ENCODE measurements at places on chromosomes 4 and X. TPM values are rescaled to one million over a fixed set of nuclear protein-coding genes. Genes with fewer than 3 reads are reported as not detected.
A peak's percentile ranks its signal among the peaks of the same experiment; 100 is the strongest.

GRCh38 chr4:39134683-39135306 lies 47.5 kb upstream of the WDR19 start:
- no peak for DNase-seq

DNA sequence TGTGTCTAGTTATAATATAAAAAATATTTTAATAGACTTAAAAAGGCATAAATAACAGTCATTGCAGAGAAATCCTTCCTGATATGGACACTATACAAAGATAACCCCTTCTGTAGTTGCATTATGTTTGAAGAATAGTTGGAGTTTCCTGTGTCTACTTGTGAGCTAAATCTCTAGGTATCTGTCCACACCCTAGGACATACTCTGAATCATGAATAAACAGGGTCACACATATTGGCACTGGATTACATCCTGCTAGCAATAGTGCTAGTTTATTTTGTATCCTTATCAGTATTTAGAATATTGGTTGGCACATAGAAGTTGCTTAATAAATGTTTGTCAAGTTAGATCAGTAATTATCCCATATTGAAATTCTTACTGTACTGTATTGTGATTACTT lies 173.9 kb downstream of the GRXCR1 start:
- DNase-seq, result no peak

SMAD1 gene
- 24.6 TPM for total RNA-seq

DNA sequence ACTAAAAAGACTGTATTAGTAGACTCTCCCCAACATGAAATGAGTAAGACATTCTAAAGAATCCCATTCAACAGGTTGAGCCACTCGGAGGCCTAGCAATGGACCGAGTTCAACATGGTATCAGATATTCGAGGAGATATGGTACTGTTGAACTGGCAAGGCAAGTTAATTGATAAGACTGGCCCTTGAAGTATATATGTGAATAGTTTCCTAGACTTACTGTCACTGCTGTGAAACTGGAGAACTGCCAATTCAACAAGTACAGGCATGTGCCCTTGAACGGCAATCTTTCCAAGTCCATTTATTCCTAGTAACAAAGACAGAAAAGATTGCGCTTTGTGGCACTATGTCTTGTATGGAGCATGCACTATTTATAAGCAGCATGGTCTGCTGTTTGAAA lies 24.4 kb downstream of the FAT1 start:
- peak; percentile 80 for DNase-seq

- no peak for DNase-seq
Measured at GRCh38 chrX:52280812-52281211, 88.0 kb upstream of the XAGE2 start.

DNA sequence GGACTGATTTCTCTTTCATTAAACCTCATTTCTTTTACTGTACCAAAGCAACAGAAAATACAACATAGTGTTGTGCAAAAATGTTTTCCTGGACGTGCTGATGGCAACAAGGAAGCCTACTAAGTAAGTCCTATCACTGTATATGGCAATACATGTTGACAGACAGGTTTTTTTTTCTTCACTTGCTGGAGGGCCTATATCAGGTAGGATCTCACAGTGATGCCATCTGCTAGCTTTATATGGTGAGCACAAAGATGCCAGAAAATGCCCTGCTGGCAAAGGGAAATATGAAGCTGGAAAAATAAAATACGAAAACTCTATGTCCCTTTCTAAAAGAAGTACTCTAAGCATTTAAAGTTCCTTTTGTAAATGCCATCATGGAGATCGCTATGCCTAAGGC lies 119.0 kb upstream of the PDLIM3 start:
- DNase-seq, result no peak

DNA sequence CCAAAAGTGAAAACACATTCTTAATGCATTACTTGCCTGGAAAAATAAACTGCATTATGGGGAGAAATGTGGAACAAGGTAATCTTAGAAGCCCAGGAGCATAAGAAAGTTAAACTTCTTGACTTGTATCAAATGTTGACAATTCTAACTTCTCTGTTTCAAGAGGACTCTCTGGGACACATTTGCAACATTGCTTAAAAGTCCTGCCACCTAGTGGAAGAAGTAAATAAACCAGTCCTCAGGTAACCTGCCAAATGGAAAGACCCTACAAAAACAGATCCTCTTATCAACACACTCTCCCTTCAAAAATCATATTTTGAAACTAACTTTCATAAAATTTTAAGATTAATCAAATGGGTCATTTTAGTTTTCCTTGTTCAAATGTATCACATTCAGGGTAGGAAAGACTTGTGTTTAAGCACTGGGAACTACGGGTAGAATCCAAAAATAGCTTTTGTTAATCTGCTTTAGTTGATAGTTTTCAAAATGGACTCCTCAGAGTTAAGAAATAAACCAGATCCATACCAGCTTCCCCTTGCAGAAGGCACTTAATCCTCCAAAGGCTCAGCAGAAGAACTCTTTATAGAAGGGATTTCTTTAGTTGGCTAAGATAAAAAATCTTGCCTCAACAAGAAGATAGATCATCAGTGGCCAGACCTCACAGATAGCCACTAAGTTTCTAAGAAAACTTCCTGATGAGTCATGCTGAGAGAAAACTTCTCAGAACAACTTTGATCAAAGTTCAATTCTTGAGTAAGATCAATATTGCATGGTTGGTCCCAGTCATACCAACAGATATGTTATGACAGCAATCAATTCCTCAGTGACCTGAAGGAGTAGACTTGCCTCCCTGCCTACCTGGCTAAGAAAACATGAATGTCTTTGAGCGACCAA lies 141.7 kb downstream of the HHIP start:
- peak; percentile 62 for DNase-seq

DNA sequence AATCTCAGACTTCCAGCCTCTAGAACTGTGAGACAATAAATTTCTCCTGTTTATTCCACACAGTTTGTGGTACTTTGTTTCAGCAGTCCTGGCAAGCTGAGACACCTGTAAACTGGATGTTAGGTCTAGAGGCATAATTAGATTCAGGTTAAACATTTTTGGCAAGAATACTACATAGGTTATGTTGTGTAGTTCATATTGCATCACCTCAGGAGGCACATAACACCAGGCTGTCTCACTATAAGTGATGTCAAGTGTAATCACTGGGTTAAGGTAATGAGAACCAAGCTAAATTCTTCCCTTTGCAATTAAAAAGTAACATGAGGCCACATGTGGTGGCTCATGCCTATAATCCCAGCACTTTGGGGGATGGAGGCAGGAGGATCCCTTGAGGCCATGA lies 214.2 kb downstream of the ZNF674 start:
- DNase-seq, result no peak

- peak; percentile 48 for DNase-seq
Measured at GRCh38 chrX:17038277-17038676, 91.8 kb downstream of the REPS2 start.

PSAPL1 gene
- 4.4 TPM for total RNA-seq

UBL4A gene
- total RNA-seq, result 65.2 TPM

DNA sequence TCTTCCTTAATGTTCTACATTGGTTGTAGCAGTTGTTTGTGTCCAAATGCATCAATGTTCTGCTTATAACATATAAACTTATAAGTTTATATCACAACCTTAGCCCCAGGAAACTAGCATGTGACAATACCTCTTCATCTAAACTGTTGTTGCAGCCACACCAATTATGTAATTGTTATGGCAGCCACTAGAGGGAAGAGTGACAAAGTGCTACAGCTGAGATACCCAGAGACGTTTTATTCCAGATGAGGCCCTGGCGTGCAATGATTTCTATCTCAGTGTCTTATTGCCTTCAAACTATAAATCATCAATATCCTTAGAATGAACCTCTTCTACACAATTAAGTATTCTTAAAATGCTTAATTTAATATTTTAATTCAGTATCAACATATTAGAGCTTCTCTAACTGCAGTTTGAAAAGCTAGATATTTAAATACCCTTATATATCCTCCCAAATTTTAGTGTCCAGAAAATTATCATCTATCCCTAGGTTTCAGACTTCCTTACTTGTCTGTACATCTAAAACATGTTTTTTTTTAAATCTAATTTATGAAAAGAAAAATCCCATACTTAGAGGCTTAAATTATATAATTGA lies 171.6 kb downstream of the PCDH10 start:
- DNase-seq, result peak; percentile 56

PAGE4 gene
- total RNA-seq, result not detected

DNA sequence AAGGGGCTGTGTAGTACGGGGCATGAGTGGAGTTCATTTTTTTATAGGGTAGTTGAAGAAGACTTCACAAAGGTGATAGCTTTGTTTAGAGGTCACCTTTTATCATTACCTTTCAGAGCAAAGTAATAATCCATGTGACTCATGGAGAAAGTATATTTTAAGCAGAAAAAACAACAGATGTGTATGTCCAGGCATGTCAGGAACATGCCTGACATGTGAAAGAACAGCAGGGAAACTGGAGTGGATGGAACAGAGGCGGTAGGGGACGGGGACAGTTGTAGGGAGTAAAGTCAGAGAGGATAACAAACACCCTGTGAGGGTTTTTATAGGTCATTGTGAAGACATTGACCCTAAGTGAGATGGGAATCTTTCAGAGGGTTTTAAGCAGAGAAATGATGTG lies 107.6 kb downstream of the USP9X start:
- DNase-seq, result no peak

DNA sequence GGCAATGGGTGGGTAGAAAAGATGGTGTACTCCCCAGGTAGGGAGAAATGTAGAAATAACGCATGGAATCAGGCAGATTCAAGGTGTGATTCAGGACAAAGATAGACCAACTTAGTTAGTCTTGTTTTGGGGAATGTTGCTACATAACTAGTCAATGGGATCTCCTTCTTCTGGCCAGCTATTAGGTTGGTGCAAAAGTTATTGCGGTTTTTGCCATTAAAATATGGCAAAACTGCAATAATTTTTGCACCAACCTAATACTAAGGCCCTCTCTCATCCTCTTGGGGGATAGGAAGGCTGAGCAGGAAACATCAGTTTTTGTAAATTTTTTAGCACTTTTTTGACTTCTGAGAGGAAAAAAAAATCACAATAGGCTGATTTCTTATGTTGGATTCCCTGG lies 23.2 kb downstream of the CYBB start:
- no peak for DNase-seq

DNA sequence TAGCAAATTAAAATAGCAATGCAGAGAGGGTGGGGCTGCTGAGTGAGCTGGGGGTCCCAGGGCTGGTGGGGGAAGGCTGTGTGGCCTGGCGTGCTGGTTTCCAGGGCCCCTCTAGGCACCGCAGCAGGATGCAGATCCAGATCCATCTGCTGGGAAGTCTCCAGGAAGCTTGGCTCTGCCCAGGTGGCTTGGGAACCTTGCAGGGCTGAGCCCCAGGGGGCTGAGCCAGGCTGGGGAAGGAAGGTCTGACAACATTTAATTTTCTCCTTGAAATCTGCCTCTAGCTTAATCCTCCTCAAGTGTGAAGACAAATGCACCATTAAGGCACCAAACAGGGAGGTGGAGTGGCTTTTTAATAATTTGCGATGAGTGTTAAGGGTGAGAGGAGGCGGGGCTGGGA lies 31.7 kb downstream of the SORCS2 start:
- DNase-seq, result no peak

GRCh38 chr4:119113033-119113655 lies 22.5 kb upstream of the MYOZ2 start:
- no peak for DNase-seq

KLHL4 gene
- total RNA-seq, result 32.6 TPM

TMEM156 gene
- total RNA-seq, result not detected

STBD1 gene
- total RNA-seq, result 21.8 TPM

GRCh38 chrX:11381464-11381863 lies 88.3 kb downstream of the AMELX start:
- peak; percentile 23 for DNase-seq

GRCh38 chr4:121200795-121201472 lies 36.8 kb upstream of the TNIP3 start:
- no peak for DNase-seq

RADX gene
- 4.5 TPM for total RNA-seq

BANK1 gene
- 0.27 TPM for total RNA-seq

TMPRSS11D gene
- not detected for total RNA-seq

All from cardiac muscle cell (in vitro differentiated cells and primary cell).